ENCODE measurements at places on chromosomes 4 and X. TPM values are rescaled to one million over a fixed set of nuclear protein-coding genes. Genes with fewer than 3 reads are reported as not detected.

Gene SLC6A14
- total RNA-seq: not detected

Gene CSAG3
- not detected for total RNA-seq

DNA sequence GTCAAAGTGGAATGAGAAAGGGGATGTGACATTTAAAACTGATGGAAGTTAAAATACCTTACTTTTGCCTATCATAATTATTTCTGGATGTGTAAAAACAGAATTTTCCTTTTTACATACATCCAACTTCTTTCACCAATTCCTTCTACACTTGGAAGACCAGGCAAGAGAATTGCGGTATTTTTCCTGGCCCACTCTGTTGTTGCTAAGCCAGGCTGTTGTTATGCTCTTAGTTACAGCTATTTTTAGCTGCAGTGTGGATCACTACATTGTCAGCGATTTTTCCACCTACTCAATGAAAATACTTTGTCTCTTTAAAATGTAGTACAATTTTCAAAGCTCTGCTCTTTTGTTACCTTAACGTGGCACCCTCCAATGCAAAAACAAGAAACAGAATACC lies 43.4 kb downstream of the NKX6-1 start:
- no peak for DNase-seq

- peak; percentile 41 for DNase-seq
These were observed 56.6 kb downstream of the GPR143 start for GRCh38 chrX:9708923-9709553.

GRCh38 chr4:52655506-52655905 lies 3.6 kb downstream of the USP46 start:
- no peak for DNase-seq

Measured in fibroblast of lung (primary cell).